ENCODE measurements at places on chromosomes 6 and 20. TPM values are rescaled to one million over a fixed set of nuclear protein-coding genes. Genes with fewer than 3 reads are reported as not detected.

MCCD1 gene
- not detected for total RNA-seq

VSTM2L gene
- total RNA-seq: not detected

ZSWIM3 gene
- total RNA-seq: 7.8 TPM

ADAM33 gene
- total RNA-seq: 30.8 TPM

CALHM4 gene
- total RNA-seq: not detected

SAMD5 gene
- total RNA-seq: 2.1 TPM

RUNX2 gene
- 0.52 TPM for total RNA-seq

TGM3 gene
- under 0.01 TPM for total RNA-seq

CTSZ gene
- 59.5 TPM for total RNA-seq

Data from skeletal muscle tissue (tissue), 5 donors.